GOT3 (cell line): ENCODE measurements at places on chromosomes 3 and 15.

DNA sequence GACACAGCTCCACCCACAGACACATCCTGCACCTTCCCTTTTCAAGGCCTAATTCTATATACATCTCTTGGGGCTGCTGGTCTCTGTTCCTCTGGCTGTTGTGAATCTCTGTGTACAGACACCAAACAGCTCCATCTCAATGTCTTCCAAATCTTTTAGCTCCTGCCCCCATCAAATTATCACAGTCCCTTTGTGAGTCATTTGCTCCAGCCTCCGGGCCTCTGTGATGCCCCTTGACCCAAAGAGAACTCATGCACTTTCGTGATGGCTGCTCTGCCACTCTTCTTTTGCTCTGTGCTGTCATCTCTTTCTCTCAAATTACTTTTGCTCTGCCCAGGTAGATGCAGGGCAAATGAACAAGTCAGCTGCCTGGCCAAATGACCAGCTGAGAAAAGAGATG is 369.0 kb upstream of the CDIN1 start:
- DNase-seq: no peak

DNA sequence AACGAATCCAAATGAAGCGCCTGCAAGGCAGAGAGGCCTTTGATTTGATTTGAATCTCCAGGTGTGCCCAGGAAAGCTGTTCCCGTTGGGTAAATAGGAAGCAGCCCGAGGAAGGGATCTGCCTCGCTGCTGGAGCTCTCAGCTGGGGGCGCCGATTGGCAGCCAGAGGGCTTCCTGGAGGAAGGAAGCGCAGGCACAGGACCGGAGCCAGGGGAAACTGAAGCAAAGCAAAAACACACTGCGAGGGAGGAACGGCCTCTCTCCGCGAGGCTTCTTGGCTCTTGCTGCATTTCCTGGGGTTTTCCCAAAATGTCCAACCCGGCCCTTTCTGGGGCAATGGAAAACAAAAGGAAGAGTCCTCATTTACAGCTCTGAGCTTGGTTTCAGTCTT is 80.3 kb downstream of the TMEM266 start:
- DNase-seq: no peak

DNA sequence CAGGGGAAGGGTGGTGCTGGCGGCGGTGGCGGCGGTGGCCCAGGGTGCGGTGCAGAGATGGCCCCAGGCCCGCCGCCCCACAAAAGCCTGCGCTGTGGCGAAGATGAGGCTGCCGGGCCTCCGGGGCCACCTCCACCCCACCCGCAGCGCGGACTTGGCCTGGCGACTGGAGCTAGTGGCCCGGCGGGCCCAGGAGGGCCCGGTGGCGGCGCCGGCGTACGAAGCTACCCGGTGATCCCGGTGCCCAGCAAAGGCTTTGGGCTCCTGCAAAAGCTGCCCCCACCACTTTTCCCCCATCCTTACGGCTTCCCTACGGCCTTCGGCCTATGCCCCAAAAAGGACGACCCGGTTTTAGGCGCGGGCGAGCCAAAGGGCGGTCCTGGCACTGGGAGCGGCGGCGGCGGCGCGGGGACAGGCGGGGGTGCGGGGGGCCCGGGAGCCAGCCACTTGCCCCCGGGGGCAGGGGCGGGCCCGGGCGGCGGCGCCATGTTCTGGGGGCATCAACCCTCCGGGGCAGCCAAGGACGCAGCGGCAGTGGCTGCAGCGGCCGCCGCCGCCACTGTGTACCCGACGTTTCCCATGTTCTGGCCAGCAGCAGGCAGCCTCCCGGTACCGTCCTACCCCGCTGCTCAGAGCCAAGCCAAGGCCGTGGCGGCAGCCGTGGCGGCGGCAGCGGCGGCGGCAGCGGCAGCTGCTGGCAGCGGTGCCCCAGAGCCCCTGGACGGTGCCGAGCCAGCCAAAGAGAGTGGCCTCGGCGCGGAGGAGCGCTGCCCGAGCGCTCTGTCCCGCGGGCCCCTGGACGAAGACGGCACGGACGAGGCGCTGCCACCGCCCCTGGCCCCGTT is 1.6 kb downstream of the SKOR1 start:
- no peak for DNase-seq

DNA sequence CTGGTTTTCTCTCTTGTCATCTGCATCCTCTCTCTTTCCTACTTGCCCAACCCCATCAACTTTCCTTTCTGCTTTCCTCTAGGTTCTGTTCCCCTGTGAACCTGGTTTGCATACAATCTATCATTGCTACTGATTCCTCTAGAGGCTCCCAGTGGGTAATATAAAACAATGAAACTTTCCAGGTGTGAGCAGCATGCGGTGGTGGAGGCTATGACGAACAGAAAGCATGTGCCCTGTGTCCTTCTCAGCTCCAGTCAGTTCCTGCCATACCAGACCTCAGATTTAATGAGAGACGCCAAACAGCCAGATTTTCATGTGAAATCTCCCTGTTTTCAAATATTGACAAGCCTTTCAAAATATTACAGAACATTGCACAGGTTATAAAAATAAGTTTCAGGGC is 3.5 kb upstream of the ACAP2 start:
- no peak for DNase-seq

- no peak for DNase-seq
Observed at GRCh38 chr3:182755712-182756111, 37.6 kb upstream of the ATP11B start.

GRCh38 chr3:122563717-122564025 is 429 bp downstream of the PARP9 start:
- DNase-seq: no peak

DNA sequence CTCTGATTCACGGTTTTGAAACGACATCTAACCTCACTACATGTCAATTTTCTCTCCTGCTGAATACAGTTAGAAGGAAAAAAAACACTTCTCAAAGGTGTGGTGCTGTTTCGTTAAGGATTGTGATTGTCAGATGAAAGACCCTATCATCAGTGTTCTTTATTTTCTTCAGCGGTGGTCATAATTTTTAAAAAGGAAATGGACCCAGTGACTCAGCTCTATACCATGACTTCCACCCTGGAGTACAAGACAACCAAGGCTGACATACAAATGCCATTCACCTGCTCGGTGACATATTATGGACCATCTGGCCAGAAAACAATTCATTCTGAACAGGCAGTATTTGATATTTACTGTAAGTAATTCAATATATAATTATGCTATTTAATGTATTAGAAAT is 167.8 kb downstream of the ALCAM start:
- no peak for DNase-seq

GRCh38 chr3:161577662-161578061 is 81.1 kb downstream of the OTOL1 start:
- no peak for DNase-seq
